Central memory CD4-positive, alpha-beta T cell (primary cell): ENCODE measurements at places on chromosomes 16 and 17.
A peak's percentile ranks its signal among the peaks of the same experiment; 100 is the strongest.

- DNase-seq, result no peak
Observed at GRCh38 chr17:41792845-41793783, 6.6 kb upstream of the JUP start.

- DNase-seq, result no peak
Observed at GRCh38 chr16:1197237-1197866, 27.7 kb downstream of the TPSG1 start.

GRCh38 chr17:19338031-19338990 is 24.2 kb downstream of the B9D1 start:
- peak; percentile 60 for DNase-seq

GRCh38 chr17:19018600-19018950 is 14.0 kb upstream of the FAM83G start:
- no peak for DNase-seq

DNA sequence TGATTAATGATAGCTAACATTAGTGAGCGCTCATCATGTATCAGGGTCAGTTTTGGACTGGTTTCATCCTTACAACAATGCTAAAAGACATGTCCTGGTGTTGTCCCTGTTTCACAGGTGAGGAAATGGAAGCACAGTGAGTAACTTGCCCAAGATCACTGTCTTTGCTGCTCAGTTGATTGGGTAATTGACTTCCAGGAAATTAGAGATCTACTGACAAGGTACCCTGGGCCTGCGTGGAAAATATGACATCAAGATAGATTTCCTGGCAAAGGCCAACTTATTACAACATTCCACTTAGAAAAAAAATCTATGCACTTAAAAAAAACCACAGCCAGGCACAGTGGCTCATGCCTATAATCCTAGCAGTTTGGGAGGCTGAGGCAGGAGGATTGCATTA is 96.3 kb downstream of the CYLD start:
- DNase-seq, result no peak

DNA sequence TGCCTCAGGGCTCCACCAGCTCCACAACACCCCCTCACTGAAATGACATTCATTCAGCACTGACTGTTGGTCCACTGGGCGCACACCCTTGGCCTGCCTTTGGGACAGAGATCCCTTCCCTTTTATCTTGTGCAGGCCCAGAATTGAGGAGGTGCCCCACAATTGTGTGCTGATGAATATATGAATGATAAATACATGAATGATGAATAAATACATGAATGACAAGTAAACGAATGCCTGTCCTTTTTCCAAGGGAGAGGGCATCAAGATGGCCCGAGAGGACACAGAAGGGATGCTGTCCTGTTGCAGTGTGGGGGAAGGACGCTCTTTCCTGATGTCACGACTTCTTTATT is 5.7 kb downstream of the CCR7 start:
- DNase-seq, result no peak

- no peak for DNase-seq
Observed at GRCh38 chr17:75086496-75087181, 1.1 kb upstream of the SLC16A5 start.

GRCh38 chr17:35617505-35617904 is 30.4 kb downstream of the AP2B1 start:
- DNase-seq, result no peak

- no peak for DNase-seq
Observed at GRCh38 chr17:50396261-50397110, 837 bp downstream of the LRRC59 start.

DNA sequence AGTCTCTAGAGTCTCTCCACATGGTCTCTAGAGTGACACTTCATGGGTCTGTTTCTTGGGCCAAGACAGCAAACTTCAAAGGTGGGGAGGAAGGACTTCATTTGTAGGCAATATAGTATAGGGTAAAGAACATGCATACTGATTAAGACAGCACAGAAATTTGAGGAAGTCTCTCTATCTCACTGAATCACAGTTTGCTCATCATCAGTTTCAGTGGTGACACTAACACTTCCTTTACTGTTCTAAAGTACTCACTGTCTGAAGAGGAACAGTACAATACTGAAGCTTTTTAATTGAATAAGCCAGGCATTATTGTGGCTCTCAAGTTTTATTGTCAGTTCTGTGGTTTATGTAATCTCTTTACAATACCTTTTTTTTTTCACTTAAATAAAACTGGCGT is 656.4 kb upstream of the CDH8 start:
- DNase-seq, result no peak

- no peak for DNase-seq
Observed at GRCh38 chr16:1429012-1429411, 1.9 kb upstream of the PERCC1 start.

DNA sequence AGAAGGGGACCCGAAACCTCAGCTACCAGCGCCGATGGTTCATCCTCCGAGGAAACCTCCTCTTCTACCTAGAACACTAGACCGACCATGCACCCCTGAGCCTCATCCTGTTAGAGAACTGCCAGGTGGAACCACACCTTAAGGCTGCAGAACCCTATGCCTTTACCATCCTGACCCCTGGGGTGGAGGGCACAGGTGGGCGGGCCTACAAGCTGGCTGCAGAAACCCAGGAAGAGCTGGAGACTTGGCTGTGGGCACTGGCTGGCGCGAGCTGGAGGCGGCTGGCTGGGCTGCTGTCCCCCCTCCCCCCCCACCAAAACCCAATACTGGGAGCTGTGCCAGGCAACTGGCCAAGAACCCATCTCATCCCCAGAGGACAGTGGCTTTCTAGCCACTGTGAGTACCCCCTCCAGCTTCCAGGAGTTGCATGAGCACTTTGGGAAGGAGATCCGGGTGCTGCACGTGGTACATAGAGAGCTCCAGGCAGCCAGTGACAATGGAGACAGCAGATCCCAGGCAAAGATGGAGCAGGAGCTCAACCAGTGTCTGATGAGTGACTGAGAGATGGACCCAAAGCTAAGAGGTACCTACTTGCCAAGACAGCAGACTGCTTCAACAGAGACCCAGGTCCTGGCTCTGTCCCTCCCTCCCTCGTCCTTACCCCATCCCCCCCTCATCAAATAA is 1.4 kb upstream of the CD2BP2 start:
- DNase-seq, result no peak

DNA sequence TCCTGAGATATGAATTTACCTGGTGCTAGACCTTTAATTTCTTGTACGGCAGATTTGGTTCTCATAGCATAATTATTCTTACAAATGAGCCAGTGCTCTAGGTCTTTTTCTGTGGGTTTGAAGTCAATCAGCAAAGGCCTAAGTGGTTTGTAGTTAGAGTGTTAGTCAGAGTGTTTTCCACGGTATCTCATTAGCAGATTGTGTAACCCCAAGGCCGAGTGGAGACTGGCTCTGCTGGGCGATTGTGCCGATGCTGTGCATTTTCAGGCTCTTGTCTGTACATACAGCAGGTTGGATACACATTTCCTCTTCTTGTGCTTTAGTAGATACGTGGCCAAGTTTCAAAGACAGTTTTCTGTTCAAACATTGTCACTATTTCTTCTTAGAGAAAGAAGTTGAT is 78.6 kb upstream of the CA10 start:
- no peak for DNase-seq

GRCh38 chr17:8120520-8121406 is 2.4 kb upstream of the ALOXE3 start:
- no peak for DNase-seq

GRCh38 chr16:68756239-68756915 is 19.3 kb downstream of the CDH1 start:
- no peak for DNase-seq

GRCh38 chr17:7880076-7880868 is 8.3 kb upstream of the CHD3 start:
- DNase-seq, result no peak

- no peak for DNase-seq
Observed at GRCh38 chr17:18139949-18140348, 31.4 kb downstream of the MYO15A start.

GRCh38 chr16:76818606-76819181 is 372.3 kb upstream of the MON1B start:
- DNase-seq, result no peak

DNA sequence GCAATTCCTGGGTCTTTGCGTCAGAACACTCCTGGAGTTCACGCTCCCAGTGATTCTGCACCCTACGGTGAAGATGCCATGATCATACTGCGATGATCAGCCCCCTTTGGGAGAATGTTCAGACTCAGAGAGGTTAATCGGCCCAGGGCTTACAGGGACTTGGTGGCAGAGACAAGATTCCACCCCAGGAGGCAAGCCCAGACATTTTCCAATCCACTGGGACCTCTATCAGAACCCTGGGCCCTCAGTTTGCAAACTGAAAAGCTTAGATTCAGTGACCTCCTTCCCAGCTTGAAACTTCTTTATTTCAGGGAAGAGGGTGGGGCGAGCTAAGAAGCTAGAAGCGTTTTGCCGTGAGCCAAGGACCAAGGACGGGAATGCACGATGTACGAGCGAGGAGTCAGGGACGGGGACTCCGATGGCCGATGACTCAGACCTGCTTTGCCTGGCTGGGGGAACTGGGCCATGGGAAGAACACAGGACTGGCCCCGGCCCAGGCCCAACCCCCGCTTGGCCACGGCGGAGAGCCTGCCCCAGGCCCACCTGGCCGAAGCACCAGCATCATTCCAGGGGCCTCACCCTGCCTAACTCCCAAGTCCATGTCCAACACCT is 34.7 kb downstream of the SOCS3 start:
- no peak for DNase-seq

- no peak for DNase-seq
Observed at GRCh38 chr16:11249233-11250061, 6.6 kb downstream of the SOCS1 start.
